ENCODE measurements at places on chromosomes 13 and 19. TPM values are rescaled to one million over a fixed set of nuclear protein-coding genes. Genes with fewer than 3 reads are reported as not detected.
A peak's percentile ranks its signal among the peaks of the same experiment; 100 is the strongest.

DNA sequence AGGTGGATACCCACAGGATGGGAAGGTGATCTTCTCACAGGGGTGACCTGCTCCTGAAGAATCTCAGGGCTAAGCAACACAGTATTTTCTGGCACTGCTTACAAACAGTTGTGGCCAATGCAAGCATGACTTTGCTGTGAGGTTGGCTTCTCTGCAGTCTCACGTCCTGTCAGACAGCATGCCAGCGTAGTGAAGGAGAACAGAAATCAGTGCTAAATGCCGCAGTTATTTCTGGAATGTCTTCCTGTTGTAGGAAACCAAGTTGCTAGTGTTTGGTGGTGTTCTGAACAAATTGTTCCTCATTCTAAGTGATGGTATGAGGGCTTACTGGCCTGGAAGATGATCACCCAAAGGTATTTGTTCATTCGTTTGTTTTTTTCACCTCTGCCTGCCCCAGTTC is 320.1 kb downstream of the MTUS2 start:
- H3K27me3 ChIP-seq: no peaks in the 10 kb centered on the region
- H3K27ac ChIP-seq: peak overlapping the region; percentile 50
- no peaks in the 10 kb centered on the region for H3K4me1 ChIP-seq
- peak overlapping the region; percentile 23 for H3K4me3 ChIP-seq

GRCh38 chr19:29326351-29326750 is 113.4 kb upstream of the UQCRFS1 start:
- H3K4me3 ChIP-seq: no peak overlapping the region
- no peak for DNase-seq
- no peaks in the 10 kb centered on the region for H3K36me3 ChIP-seq
- no peaks in the 10 kb centered on the region for H3K4me1 ChIP-seq

GRCh38 chr13:52851137-52851962 is 2.9 kb upstream of the PCDH8 start:
- H3K4me1 ChIP-seq: peaks cover 32% of the 10 kb centered on the region
- H3K36me3 ChIP-seq: no peaks in the 10 kb centered on the region
- DNase-seq: peak; percentile 23
- H3K4me3 ChIP-seq: peak overlapping the region; percentile 41

- peak overlapping the region; percentile 52 for H3K4me3 ChIP-seq
- H3K27ac ChIP-seq: peak overlapping the region; percentile 95
- no peaks in the 10 kb centered on the region for H3K27me3 ChIP-seq
- no peaks in the 10 kb centered on the region for H3K36me3 ChIP-seq
Measured at GRCh38 chr19:13060964-13061927, 41.4 kb downstream of the LYL1 start.

DNA sequence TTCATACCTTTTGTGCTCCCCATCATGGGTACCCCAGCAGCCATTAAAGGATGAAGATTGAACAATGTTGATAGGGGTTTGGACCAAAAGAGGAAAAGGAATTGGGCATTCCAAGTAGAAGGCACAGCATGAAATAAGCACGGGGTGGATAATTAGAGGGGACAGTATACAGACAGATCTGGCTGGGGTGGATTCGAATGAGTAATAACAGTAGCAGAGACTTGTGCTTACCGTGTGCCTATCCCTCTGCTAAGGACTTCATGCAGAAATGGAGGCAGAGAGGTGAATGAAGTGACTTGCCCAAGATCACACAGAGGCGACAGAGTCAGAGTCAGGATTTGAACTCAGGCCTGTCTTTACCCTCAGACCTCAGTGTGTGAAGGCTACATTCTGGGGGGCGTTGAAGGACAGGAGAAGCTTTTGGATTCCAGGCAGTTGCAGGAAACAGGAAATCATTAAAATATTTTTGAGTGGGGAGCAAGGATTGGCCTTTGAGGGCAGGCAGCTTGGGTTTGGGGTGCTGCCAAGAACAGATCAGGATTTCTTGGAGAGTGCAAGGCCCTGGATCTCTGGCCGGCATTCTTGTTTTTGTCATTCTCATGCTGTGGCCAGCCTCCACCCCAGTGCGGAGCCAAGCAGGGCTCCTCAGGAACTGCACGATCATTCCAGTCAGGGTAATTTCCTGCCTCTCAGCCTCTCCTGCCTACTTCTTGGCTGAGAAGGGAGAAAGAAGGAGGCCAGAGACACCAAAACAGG is 18.7 kb downstream of the PAF1 start:
- H3K27ac ChIP-seq: peak overlapping the region; percentile 83
- H3K4me3 ChIP-seq: no peak overlapping the region
- peaks cover 35% of the 10 kb centered on the region for H3K36me3 ChIP-seq
- peaks cover 26% of the 10 kb centered on the region for H3K4me1 ChIP-seq
- no peaks in the 10 kb centered on the region for H3K27me3 ChIP-seq
- peak; percentile 70 for DNase-seq

Gene ZNF317
- 16.5 TPM for total RNA-seq
